ENCODE measurements at places on chromosomes 5 and 9.
A peak's percentile ranks its signal among the peaks of the same experiment; 100 is the strongest.

GRCh38 chr5:116671211-116671736 is 96.7 kb upstream of the SEMA6A start:
- DNase-seq = peak; percentile 54

DNA sequence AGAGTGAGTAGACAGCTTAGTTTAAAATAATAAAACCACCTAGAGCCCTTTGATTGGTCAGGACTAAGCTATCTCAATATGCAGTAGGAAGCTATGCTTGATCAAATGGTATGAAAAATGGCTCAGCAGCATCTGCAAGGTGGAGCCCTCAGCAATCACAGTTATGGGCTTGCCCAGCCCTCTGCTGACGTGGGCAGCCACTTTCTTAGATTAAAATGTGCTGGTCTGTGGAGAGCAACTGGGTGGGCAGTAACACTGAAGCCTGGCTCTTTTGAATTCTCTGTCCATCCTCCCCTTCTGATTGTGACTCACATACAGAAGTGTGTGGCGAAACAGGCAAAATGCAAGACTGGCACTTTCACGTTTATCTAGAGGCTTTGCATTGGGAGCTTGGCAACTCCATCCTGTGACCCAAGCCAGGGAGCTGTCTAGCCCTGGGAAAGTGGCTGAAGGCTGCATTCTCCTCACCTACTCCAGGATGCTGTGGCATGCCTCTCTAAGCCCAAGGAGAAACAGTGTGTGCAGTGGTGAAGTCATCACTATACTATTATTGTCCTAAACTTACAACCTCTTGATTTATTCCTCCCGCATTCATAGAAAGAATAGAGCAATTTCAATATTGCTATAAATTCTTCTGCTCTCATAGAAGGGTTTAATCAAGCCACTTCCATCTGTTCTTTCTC is 61.1 kb downstream of the MED10 start:
- DNase-seq = no peak

GRCh38 chr9:78292026-78292425 is 4.9 kb upstream of the PSAT1 start:
- DNase-seq = no peak

- no peak for DNase-seq
Observed at GRCh38 chr5:43296835-43297234, 16.4 kb downstream of the HMGCS1 start.

DNA sequence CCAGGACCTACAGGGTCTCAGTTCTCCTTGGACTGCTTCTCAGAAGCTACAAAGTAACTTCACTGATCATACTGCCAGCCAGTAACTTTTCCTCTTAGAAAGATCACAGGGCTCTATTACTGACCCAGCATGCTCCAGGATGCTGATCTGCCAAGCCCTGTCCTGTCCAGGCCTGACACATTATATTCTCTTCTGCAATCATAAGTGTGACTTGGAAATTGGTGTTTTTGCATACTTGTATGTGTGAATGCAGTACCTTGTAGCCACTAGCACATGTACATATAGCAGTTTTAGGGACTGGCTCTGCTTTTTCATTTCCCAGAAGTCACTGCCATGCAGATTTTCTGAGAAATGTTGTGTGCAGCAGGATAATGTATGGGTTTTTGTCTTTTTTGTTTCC is 40.1 kb upstream of the CCNH start:
- DNase-seq = no peak

DNA sequence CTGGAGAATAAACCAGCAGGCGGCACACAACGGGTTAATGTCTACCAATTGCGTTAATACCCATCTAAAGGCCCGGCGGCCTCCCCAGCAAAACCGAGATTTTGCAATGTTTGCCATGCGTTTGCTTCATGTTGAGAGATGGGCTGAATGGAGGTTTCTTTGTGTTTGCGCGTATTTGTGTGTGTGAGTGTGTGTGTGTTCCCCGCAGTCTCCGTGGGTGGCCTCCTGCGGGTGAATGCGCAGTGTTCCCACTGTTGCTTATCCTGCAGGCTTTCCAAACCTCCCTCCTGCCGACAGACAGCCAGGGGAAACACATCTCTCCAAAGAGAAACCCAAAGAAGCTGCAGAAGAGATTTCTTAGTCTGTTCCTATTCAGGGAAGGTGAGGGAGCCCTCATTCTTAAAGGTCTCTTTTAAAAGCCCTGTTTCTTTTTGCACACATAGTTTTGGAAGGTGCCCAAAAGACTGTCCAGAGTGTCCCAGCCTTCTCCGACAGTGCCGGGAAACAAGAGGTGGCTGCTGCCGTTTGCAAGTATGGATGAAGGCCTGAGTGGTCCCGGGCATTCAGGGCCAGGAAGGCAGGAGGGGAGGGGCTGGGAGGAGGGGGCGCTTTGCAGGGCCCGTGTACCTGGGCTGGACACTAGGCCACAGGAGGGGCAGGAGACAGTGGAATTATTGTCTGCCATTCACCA is 103.8 kb upstream of the ERCC6L2 start:
- no peak for DNase-seq

- DNase-seq = no peak
Observed at GRCh38 chr5:137825165-137825564, 42.5 kb upstream of the MYOT start.

DNA sequence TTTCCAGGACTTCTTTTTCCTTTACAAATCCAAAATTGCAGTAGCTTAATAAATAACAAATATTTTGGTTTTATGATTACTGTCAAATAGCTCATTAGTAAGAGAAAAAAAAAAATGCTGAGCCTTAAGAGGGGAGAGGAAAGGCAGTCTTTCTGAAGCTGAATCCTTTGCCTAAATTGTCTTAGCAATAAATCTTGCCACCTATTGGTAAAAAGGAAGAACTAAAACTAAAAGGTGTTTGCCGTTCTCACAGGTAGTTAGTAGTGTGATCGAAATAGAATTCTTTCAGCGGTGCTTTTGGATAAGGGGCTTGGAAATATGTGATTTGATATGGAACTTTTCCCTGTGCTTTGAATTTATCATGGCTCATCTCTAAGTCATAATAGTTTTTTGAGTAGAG is 31.2 kb downstream of the PIK3R1 start:
- no peak for DNase-seq

DNA sequence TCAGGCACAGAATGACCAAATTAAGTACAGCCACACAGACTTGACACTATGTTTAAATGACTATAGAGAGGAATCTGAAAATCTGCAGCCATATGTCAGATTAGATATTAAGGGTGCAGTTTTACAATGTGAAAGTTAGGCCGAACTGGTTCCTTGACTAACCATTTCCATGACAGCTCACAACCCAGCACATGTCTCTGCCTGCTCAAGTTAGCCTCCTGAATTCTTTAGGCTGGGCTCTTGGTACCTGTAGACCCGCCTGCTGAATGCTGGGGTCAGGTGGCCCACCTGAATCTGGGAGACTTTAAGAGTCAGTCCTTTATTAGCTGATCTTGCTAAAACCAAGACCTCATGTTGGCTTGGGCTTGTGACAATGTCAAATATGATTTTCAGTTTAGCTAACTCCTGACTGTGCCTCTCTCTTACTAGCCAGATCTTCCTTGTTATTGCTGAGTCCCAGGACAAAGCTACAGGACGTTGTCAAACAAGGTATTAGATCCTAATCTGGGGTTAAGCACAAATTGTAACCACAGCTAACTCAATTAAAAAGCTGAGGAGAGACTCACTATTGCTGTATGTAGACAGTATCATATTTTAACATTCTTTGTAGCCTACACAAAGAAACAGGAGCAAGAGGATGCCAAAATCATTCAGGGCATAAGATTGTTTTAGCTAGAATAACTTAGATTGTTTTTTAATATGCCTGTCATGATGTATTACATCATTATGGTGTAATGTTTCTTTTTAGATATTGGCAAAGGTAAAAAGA is 490.9 kb downstream of the SEMA5A start:
- DNase-seq = no peak

DNA sequence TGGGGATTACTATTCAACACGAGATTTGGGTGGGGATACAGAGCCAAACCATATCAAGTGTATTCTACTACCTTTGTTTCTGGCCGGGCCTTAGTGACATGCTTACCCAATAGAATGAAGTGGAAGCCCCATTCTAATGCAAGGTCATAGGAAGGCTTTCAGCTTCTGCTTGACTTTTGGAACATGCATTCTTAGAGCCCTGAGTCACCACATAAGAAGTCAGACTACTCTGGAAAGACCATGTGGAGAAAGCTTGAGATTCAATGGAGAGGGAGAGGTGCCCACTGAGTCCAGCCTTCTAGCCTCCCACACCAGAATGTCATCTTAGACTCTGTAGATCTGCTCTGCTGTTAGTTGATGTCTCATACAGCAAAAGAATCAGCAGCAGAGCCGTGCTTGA is 155.7 kb upstream of the FBN2 start:
- no peak for DNase-seq

DNA sequence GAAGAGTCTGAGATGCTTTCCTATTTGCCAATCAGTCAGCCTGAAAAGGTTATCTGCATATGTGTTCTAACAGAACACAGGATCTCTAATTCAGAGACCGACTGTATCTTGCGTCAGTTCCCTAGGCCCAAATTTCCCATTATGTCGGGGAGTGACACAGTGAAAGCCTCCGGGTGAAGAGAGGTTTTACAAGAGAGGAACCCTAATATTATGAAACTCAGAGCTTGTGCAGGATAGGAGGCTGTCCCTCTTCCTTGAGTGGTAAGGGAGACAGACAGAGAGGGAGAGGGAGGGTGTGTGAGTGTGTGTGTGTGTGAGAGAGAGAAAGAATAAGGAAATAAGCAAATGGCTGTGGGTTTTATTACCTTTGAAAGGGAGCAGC is 1.9 kb downstream of the CD14 start:
- no peak for DNase-seq

DNA sequence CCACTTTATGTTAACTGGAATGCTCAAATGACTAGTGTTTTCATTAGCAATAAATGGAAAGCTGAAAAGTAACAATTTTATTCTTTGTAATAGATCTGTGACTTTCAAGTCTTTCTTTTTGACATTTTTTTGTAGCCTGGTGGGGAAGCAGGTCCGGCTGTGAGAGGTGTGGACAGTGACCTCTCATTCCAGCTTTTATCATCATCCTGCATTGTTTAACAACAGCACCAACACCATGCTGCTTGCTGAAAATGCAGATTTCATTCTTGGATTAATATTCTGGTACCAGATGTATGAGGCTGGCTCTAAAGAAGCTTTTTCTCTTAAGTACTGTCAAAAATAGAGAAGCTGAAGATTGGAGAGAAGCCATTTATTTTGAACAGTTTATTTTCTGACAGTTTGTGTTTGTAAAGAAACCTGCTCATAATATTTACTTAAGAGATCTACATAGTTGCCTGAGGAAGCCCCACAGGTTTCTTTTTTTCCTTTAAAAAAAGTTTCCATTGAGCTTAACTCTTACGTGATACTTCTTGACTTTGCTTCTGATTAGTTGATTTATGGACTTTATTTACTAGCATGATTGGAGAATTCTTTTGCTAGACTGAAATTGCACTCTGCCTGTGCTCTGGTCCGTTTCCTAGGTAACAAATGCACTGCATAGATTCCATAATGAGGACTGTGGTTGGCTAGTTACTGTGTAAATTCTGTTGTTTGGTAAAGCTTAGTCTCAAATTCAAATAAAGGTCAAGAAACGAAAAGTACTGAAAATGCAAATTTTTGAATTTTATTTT is 3.4 kb downstream of the KIAA1958 start:
- no peak for DNase-seq

GRCh38 chr5:154949781-154950180 is 8.9 kb downstream of the MRPL22 start:
- DNase-seq = no peak

DNA sequence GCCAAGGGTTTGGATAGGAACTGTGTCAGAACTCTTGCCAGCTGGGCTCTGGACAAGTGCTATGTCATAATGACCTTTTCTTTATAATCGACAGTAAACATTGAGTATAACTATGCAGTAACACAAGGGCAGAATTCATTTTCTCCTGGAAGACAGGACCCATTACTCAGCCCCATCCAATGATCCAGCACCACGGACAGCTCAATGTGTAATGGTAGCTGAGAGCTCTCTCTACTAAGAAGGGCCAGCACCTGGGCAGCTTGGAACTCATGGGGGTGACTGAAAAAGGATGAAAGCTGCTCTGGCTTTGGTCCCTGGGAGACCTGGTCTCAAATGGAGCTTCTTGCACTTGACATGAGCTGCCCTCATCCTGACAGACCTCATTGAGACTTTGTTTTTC is 347.8 kb downstream of the TRIM32 start:
- no peak for DNase-seq

GRCh38 chr5:54362434-54362833 is 52.1 kb upstream of the ARL15 start:
- DNase-seq = no peak

DNA sequence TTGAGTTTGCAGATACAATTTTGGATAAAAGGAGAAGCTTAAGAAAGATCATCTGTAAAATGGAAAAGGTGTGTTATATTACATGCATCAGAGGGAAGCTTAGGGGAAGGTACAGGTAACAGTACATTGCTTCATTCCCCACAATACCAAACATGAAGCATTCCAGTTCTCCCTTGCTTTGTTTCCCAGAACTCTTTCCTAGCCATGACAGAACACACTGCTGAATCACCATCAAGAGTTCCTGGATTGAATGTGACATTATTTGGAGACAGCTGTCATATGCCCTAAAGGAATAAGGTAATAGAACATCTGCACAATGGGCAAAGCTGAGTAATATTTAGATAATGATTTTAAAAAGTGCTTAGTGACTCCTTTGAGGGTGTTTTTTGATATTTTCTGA is 303.5 kb upstream of the ST8SIA4 start:
- DNase-seq = no peak

DNA sequence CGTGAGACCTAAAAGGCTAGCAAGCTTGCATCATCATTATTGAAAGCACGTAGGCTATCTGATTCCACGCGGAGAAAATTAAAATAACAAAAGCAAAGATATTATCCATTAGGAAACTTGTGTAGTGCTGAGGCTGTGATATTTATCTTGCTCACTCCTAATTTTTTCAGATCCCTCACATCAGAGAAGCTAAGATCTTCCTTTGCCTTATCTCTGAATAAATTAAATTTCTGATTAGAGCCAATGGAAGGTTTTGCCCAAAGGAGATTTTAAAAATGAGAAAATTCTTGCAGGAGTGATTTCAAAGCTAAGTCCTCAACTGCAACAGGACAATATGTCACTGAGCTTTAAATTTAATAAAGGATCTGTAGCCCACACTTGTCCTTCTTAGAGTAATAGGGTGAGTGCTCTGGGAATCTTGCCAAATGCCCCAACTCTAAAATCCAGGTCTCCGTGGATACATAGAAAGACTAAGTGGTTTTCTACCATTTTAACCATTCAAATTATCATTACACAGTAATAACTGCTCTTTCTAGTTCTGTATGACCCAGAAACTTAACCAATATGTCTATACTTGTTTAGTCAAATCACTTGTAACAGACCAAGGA is 295.0 kb downstream of the CAAP1 start:
- no peak for DNase-seq

- DNase-seq = no peak
Observed at GRCh38 chr5:50726475-50727148, 60.2 kb downstream of the PARP8 start.

DNA sequence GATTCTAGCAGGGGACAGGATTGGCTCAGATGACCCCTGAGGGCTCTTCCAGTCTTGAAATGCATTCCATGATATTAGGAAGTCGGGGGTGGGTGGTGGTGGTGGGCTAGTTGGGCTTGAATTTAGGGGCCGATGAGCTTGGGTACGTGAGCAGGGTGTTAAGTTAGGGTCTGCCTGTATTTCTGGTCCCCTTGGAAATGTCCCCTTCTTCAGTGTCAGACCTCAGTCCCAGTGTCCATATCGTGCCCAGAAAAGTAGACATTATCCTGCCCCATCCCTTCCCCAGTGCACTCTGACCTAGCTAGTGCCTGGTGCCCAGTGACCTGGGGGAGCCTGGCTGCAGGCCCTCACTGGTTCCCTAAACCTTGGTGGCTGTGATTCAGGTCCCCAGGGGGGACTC is 2.9 kb upstream of the MYOZ3 start:
- no peak for DNase-seq
